Left renal cortex interstitium (tissue), 4 donors: ENCODE measurements at places on chromosomes 12 and 14. TPM values are rescaled to one million over a fixed set of nuclear protein-coding genes. Genes with fewer than 3 reads are reported as not detected.

BMP4 gene
- polyA plus RNA-seq, result 35.3 TPM

ANO2 gene
- 3.5 TPM for polyA plus RNA-seq

ARHGDIB gene
- polyA plus RNA-seq, result 64.5 TPM

AMHR2 gene
- polyA plus RNA-seq, result 0.24 TPM

SINHCAF gene
- polyA plus RNA-seq, result 268 TPM

ESPL1 gene
- polyA plus RNA-seq, result 8.7 TPM

KLHL33 gene
- polyA plus RNA-seq, result 0.44 TPM

RPL36AL gene
- polyA plus RNA-seq, result 223 TPM

POU6F1 gene
- polyA plus RNA-seq, result 13.1 TPM

NEUROD4 gene
- polyA plus RNA-seq, result not detected

FAIM2 gene
- polyA plus RNA-seq, result 3.0 TPM

PAX9 gene
- polyA plus RNA-seq, result 0.36 TPM

TAS2R7 gene
- not detected for polyA plus RNA-seq

ZFHX2 gene
- 9.5 TPM for polyA plus RNA-seq

KRT78 gene
- polyA plus RNA-seq, result not detected

CFAP54 gene
- polyA plus RNA-seq, result 2.6 TPM

REM2 gene
- polyA plus RNA-seq, result 2.0 TPM

TPPP2 gene
- 3.6 TPM for polyA plus RNA-seq

GPR65 gene
- polyA plus RNA-seq, result 0.51 TPM

SYNDIG1L gene
- 0.25 TPM for polyA plus RNA-seq

OR4N5 gene
- not detected for polyA plus RNA-seq

PRB2 gene
- not detected for polyA plus RNA-seq

PRIMA1 gene
- polyA plus RNA-seq, result 1.4 TPM

GARIN6 gene
- polyA plus RNA-seq, result not detected

OLR1 gene
- polyA plus RNA-seq, result 1.0 TPM

TAS2R30 gene
- 0.22 TPM for polyA plus RNA-seq

CCDC196 gene
- polyA plus RNA-seq, result not detected

RD3L gene
- polyA plus RNA-seq, result not detected

SLC25A21 gene
- 3.0 TPM for polyA plus RNA-seq

TMEM116 gene
- 29.4 TPM for polyA plus RNA-seq

RHOF gene
- polyA plus RNA-seq, result 13.9 TPM

OR6C2 gene
- not detected for polyA plus RNA-seq

LMNTD1 gene
- 0.16 TPM for polyA plus RNA-seq

ABCC9 gene
- polyA plus RNA-seq, result 26.9 TPM

GLT8D2 gene
- 16.5 TPM for polyA plus RNA-seq

MYO1A gene
- polyA plus RNA-seq, result 0.22 TPM

IGF1 gene
- polyA plus RNA-seq, result 4.1 TPM

SCYL2 gene
- 51.1 TPM for polyA plus RNA-seq

FITM1 gene
- polyA plus RNA-seq, result 1.5 TPM

MYH6 gene
- 0.35 TPM for polyA plus RNA-seq

CMKLR1 gene
- polyA plus RNA-seq, result 4.9 TPM

KCNA1 gene
- 0.27 TPM for polyA plus RNA-seq

APOLD1 gene
- 7.4 TPM for polyA plus RNA-seq

CCDC197 gene
- polyA plus RNA-seq, result not detected

SLC15A4 gene
- polyA plus RNA-seq, result 29.2 TPM

IFNG-AS1 gene
- polyA plus RNA-seq, result 0.16 TPM

TAS2R19 gene
- polyA plus RNA-seq, result 2.1 TPM

CAPZA3 gene
- 0.22 TPM for polyA plus RNA-seq

KCNC2 gene
- 0.59 TPM for polyA plus RNA-seq

TAS2R43 gene
- polyA plus RNA-seq, result not detected
